ENCODE measurements at places on chromosomes 1 and 21.

DNA sequence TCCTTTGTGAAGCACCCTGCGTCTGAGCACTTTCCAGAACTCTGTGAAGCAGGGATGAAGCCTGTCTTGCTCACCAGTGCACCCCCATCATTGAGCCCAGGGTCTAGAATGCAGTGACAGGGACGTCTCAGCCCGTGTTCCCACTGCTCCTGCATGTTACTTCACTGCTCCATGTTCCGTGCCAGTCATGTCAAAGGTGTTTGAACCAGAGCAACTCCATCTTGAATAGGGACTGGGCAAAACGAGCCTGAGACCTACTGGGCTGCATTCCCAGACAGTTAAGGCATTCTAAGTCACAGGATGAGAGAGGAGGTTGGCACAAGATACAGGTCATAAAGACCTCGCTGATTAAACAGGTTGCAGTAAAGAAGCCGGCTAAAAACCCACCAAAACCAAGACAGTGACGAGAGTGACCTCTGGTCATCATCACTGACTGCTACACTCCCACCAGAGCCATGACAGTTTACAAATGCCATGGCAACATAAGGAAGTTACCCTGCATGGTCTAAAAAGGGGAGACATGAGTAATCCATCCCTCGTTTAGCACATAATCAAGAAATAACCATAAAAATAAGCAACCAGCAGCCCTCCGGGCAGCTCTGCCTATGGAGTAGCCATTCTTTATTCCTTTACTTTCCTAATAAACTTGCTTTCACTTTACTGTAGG lies 63.2 kb downstream of the SDC3 start:
- no peaks in the 10 kb centered on the region for H3K27me3 ChIP-seq
- no peak overlapping the region for H3K27ac ChIP-seq
- H3K4me1 ChIP-seq = no peaks in the 10 kb centered on the region
- DNase-seq = no peak
- no peak overlapping the region for H3K4me3 ChIP-seq

DNA sequence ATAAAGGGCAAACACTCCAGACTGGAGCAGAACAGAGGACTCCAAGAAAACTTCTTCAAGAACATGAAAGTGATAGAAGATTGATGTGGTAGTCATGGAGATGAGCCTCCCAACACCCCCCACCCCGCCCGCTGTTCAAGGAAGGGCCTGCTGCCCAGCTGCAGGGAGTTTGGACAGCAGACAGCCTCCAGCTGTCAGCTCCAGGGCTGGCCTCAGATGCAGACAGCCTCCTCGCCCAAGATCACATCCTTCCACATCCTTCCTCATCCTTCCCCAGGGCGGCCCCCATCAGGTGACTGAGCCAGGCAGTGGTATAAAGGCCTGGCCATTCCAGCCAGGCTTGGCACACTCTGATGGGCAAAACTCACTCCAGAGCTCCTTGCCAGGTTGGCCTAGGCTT lies 24.6 kb downstream of the HMGN2 start:
- H3K27ac ChIP-seq = no peak overlapping the region
- H3K4me1 ChIP-seq = no peaks in the 10 kb centered on the region
- H3K27me3 ChIP-seq = no peaks in the 10 kb centered on the region
- no peak for DNase-seq

DNA sequence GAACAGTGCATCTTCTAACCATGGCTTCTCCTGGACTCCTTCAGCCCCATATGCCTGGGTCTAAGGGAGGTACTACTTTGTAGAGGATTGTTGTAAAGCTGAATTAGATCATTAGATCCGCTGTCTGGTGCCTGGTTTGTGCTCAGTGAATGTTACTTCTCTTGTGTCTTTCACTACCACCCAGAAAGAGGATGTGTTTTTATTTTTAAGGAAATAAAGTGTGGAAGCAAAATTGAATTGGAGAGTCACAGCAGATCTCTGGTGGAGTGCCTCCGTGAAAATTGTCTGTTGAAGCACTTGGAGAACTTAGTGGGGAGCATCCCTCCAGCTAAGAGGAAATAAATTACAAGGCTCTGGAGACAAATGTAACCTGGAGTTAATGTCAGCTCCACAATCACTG lies 101.8 kb upstream of the ARTN start:
- H3K27ac ChIP-seq = no peak overlapping the region
- H3K36me3 ChIP-seq = no peaks in the 10 kb centered on the region
- no peaks in the 10 kb centered on the region for H3K27me3 ChIP-seq

DNA sequence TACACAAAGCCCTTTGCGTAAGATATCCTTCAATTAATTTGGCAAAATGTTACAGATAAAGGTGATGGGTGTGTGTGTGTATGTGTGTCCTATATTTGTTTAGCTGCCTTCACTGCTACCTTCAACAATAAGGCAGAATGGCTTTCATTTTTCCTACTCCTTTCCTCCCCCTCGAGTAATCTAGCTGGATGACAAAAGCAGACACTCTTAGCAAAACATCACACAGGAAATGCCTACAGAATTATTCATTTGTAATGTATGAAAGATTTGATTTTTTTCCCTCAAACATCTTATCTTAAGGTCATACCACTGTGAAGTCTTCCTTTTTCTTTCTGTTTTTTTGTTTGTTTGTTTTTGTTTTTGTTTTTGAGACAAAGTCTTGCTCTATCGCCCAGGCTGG lies 10.6 kb downstream of the PTPN22 start:
- no peak for DNase-seq
- H3K36me3 ChIP-seq = no peaks in the 10 kb centered on the region
- H3K27me3 ChIP-seq = no peaks in the 10 kb centered on the region
- no peak overlapping the region for H3K27ac ChIP-seq
- H3K4me3 ChIP-seq = no peak overlapping the region
- no peaks in the 10 kb centered on the region for H3K4me1 ChIP-seq

DNA sequence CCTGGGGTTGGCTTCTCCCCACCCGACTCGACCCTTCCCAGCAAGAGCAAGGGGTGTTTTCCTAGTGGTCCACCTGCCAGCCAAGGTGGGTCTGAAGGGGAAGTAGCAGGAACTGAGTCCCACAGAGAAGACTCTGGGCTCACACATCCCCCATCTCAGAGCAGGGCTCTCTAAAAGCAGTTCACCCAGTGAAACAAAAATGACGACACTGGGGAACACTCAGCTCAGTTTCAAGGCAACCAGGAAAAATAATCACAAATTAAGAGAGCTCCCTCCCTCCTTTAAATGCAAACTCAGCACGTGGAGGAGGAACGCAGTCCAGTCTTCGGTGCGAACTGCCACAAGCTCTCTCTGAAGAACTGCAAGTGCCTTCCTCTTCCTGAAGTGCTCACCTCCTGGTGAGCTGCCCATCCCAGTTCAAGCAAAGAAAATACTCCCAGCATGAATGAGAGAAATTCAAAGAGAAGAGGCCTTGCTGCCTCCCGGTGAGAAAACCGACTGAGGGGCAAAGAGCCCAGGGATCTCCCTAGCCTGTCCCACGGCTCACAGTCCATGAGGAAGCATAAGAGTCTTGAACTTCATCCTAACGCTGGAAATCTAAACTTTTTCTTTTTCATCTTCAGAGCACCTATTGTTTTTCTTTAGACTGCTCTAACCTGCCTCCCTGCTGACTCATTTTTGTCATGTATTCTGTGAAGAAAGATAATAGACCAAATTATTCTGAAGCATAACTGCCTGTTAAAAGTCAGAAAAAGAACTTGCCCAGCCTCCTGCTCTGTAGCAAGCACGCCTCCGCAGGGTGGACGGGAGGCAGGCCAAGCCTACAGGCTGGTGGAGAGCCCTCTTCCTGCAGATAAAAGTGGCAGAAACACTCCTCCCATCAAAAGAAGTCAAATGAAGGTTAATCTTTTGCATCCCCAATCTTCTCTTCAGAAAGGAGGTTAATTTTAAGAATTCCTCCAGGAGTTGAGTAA lies 281.4 kb downstream of the HHIPL2 start:
- H3K4me3 ChIP-seq = no peak overlapping the region
- H3K27ac ChIP-seq = no peak overlapping the region
- H3K36me3 ChIP-seq = no peaks in the 10 kb centered on the region
- no peaks in the 10 kb centered on the region for H3K4me1 ChIP-seq
- no peaks in the 10 kb centered on the region for H3K27me3 ChIP-seq

- DNase-seq = peak; percentile 58
- no peaks in the 10 kb centered on the region for H3K4me1 ChIP-seq
Observed at GRCh38 chr1:32336963-32337675, 1.1 kb upstream of the MARCKSL1 start.

- no peak overlapping the region for H3K27ac ChIP-seq
- H3K27me3 ChIP-seq = no peaks in the 10 kb centered on the region
- no peaks in the 10 kb centered on the region for H3K36me3 ChIP-seq
- H3K4me3 ChIP-seq = no peak overlapping the region
- H3K4me1 ChIP-seq = no peaks in the 10 kb centered on the region
Observed at GRCh38 chr1:212928323-212929291, 21.7 kb upstream of the VASH2 start.

GRCh38 chr1:62271948-62272728 lies 47.1 kb downstream of the KANK4 start:
- DNase-seq = no peak
- H3K4me1 ChIP-seq = no peaks in the 10 kb centered on the region
- H3K27me3 ChIP-seq = no peaks in the 10 kb centered on the region
- H3K27ac ChIP-seq = no peak overlapping the region
- H3K4me3 ChIP-seq = no peak overlapping the region

- H3K27me3 ChIP-seq = no peaks in the 10 kb centered on the region
- H3K4me1 ChIP-seq = no peaks in the 10 kb centered on the region
- no peak for DNase-seq
- no peaks in the 10 kb centered on the region for H3K36me3 ChIP-seq
- H3K4me3 ChIP-seq = no peak overlapping the region
Observed at GRCh38 chr1:48761986-48762385, 14.7 kb downstream of the BEND5 start.

DNA sequence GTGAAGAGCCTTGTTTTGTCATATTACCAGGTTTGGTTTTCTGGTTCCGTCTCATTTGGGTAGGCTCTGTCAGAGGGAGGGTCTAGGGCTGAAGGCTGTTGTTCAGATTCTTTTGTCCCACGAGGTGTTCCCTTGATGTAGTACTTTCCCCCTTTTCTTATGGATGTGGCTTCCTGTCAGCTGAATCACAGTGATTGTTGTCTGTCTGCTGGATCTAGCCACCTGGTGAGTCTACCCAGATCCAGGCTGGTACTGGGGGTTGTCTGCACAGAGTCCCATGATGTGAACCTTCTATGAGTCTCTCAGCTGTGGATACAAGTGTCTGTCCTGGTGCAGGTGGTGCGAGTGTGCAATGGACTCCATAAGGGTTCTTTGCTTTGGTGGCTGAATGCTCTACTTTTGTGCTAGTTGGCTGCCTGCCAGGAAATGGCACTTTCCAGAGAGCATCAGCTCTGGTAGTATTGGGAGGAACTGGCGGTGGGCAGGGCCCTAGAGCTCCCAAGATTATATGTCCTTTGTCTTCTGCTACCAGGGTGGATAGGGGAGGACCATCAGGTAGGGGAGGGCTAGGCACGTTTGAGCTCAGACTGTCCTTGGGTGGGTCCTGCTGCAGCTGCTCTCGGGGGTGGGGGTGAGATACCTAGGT lies 246.0 kb downstream of the RYR2 start:
- DNase-seq = no peak
- no peak overlapping the region for H3K27ac ChIP-seq
- no peaks in the 10 kb centered on the region for H3K36me3 ChIP-seq
- no peaks in the 10 kb centered on the region for H3K27me3 ChIP-seq
- H3K4me3 ChIP-seq = no peak overlapping the region

- no peak overlapping the region for H3K27ac ChIP-seq
- no peak overlapping the region for H3K4me3 ChIP-seq
- no peaks in the 10 kb centered on the region for H3K4me1 ChIP-seq
- no peaks in the 10 kb centered on the region for H3K27me3 ChIP-seq
- no peak for DNase-seq
Observed at GRCh38 chr1:160724465-160725242, 13.0 kb upstream of the CD48 start.

- H3K36me3 ChIP-seq = no peaks in the 10 kb centered on the region
- no peaks in the 10 kb centered on the region for H3K27me3 ChIP-seq
- no peak for DNase-seq
- no peaks in the 10 kb centered on the region for H3K4me1 ChIP-seq
Observed at GRCh38 chr1:20390589-20391331, 95.2 kb downstream of the CAMK2N1 start.

DNA sequence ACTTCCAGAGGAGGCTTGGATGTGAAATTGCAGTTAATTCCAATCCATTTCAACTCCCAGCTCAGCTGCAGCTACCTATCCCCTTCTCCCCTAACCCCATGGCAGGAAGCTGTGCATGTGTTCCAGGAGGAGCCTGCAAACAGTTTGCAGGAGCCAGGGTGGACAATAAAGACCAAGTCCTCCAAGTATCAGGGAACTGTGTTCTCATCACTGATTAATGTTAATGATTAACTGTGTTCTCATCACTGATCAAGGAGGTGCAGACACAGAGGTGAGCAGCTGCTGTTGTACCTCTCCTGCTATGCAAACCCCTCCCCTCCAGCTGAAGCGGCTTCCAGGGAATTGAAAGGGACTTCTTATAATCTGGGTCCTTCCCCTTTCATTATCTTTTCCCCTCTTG lies 19.2 kb downstream of the CLDN19 start:
- no peak overlapping the region for H3K27ac ChIP-seq
- no peaks in the 10 kb centered on the region for H3K36me3 ChIP-seq
- no peak overlapping the region for H3K4me3 ChIP-seq
- DNase-seq = no peak
- H3K4me1 ChIP-seq = no peaks in the 10 kb centered on the region

- no peak overlapping the region for H3K4me3 ChIP-seq
- H3K4me1 ChIP-seq = no peaks in the 10 kb centered on the region
- H3K36me3 ChIP-seq = no peaks in the 10 kb centered on the region
- H3K27me3 ChIP-seq = no peaks in the 10 kb centered on the region
Observed at GRCh38 chr21:33947451-33948095, 32.0 kb upstream of the ATP5PO start.
